Activated CD4-positive, alpha-beta T cell treated with anti-CD3 and anti-CD28 coated beads for 24 hours (primary cell): ENCODE measurements at places on chromosomes 11 and 22.

- no peak for DNase-seq
Measured at GRCh38 chr22:36760786-36761185, 15.1 kb downstream of the IFT27 start.

- DNase-seq: no peak
Measured at GRCh38 chr11:75700940-75701339, 16.7 kb upstream of the MOGAT2 start.

GRCh38 chr22:42613872-42614301 lies 796 bp downstream of the POLDIP3 start:
- no peak for DNase-seq

DNA sequence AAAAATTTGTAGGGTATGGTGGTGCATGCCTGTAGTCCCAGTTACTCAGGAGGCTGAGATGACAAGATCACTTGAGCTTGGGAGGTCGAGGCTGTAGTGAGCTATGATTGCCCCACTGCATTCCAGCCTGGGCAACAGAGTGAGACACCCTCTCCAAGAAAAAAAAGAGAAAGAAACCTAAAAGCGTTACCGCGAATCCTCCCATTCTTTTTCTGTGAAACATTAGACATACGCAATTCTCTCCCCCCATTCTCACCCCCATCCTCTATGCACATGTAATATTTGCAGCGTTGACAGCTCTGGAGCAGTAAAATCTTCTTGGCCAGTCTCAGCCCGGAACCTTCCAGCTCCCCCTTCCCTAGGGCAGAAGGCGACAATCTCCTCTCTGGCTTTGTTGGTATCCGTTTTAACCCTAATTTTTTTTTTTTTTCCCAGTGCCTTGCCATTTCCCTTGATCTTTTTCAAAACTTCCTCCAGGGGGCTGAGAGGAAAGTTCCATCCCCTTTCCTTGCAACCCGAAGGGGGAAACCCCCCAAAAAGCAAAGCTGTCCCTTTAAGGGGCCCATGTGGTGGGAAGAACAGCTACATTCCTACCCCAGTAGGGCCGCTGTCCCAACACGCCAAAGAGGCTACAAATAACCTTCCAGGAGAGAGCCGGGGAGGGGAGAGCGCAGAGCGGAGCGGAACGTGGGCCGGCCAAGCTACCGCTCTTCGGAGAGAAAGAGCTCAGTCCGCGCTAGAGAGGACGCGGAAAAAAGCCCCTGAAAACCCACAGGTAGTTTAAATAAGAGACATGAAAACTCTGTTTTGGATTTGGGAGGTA lies 1.9 kb downstream of the LRP4 start:
- DNase-seq: no peak

DNA sequence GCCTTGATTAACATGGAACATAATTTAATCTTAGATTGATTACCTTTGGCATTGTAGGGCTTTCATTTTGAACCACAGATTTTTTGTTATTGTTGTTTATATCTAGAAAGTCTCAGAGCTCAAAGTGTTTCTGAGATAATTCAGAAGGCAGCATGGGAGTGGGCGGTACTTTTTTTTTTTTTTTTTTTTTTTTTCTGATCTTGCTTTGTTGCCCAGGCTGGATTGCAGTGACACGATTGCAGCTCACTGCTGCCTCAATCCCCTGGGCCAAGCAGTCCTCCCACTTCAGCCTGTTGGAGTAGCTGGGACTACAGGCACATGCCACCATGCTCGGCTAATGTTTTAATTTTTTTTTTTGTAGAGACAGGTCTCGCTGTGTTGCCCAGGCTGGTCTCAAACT lies 21.5 kb downstream of the CAT start:
- DNase-seq: no peak

GRCh38 chr11:60753309-60753708 lies 3.4 kb upstream of the MS4A15 start:
- no peak for DNase-seq

DNA sequence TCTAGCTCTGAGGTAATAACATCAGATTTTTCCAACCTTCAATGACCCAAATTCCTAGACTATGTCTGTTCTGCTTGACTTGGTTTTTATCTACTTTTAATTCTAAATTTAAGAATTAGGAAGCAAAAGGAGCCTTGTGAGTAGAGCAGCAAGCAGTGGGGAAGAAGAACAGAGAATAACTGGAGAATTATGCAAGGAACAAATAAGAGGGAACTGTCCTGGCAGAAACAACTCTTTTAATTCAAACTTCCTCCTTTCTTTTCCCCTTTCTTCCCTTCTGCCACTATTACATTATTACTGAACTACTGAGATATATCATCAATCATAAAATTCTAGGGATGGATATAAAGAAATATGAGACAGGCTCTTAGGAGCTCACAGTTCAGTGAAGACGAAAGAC lies 276.1 kb downstream of the SBF2 start:
- DNase-seq: no peak

- DNase-seq: peak; percentile 41
Measured at GRCh38 chr11:46380340-46381047, 975 bp upstream of the MDK start.

DNA sequence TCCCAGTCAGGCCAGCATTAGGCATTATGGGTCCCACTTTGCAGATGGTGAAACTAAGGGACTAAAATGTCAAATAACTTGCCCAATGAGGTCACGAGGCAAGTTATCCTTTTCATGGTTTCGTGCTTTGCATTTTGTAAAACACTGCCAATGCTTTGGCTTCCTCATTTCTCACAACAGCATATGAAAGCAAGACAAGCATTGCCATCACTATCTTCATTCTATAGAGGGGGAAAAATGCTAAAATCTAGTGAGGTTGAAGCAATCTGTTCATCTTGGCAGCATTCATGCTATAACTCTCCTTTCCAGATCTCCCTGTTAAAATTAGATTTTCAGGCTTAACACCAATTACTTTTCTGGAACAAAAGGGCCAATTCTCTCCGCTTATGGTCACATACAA lies 14.8 kb downstream of the FAM181B start:
- no peak for DNase-seq

GRCh38 chr11:40287916-40288803 lies 1171.3 kb downstream of the LRRC4C start:
- DNase-seq: no peak

DNA sequence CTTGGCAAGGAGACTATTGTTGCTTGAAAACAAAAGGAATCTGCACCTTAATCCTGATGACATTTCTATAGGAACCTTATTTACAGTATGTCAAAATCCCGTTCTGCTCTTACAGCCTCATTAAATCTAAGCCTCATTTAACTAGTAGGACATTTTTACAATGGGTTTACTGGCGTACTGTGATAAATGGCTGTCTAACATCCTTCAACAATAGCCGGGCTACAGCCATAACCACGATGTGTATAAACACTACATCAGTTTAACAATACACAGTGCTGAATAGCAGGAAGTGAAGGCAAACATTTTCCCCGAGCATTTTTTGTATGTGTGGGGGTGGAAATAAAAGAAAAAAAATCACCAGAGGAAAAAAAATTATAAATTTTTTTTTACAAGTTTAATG lies 131.2 kb downstream of the ARL14EP start:
- DNase-seq: no peak

DNA sequence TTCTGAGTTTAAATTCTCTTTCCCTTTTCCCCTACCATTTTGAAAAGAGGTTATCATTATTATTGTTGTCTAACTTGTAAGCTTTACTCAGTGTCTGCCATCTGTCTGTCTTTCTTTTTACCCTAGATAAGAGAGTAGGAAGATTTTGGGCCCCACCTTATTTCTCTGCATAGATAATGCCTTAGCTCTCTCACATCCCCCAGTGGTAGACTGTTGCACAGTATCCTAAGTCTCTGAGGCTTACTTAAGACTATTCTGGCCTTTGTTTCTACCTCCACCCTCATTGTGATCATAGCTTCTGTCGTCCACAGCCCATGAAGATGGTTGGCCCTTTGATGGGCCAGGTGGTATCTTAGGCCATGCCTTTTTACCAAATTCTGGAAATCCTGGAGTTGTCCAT lies 3.6 kb upstream of the OR51L1 start:
- DNase-seq: no peak

DNA sequence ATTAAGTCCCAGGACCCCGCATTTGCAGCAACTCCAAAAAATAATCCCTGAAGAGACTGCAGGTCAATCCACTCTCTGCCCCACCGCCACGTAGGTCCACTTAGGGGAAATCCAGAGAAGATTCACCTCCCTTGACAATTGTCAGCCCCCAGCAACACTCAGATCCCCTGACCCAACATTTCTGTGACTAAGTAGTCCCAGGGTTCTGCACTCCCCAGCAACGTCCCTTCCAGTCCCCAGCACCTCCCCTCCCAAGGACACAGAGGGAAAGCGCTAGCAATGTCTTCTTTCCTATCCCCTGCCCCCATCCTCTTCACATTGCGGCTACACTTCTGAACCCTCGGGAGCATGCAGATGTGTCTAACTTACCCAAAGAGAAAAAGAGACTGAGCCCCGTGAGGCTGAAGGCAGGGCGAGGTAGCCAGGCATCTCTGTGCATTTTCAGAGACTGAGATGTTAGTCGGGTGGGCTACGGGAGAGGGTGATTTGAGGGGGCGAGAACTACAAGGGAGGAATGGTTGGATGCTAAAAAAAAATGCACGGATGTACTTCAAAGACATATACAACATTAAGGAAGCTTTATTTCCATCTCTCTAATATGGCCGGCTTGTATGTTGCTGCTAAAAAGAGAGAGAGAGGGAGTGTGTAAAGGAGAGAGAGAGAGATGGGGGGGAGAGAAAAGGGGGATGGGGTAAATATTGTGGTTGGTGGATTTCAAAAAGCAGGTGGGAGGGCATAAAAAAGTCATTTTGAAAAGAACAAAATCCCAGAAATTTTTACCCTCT lies at the start of gene SCN2B:
Gene SCN2B (minus strand): TSS at position 647 of the 785 bp plus-strand sequence. CDS start 208 bp downstream, at position 439.
- DNase-seq: no peak

DNA sequence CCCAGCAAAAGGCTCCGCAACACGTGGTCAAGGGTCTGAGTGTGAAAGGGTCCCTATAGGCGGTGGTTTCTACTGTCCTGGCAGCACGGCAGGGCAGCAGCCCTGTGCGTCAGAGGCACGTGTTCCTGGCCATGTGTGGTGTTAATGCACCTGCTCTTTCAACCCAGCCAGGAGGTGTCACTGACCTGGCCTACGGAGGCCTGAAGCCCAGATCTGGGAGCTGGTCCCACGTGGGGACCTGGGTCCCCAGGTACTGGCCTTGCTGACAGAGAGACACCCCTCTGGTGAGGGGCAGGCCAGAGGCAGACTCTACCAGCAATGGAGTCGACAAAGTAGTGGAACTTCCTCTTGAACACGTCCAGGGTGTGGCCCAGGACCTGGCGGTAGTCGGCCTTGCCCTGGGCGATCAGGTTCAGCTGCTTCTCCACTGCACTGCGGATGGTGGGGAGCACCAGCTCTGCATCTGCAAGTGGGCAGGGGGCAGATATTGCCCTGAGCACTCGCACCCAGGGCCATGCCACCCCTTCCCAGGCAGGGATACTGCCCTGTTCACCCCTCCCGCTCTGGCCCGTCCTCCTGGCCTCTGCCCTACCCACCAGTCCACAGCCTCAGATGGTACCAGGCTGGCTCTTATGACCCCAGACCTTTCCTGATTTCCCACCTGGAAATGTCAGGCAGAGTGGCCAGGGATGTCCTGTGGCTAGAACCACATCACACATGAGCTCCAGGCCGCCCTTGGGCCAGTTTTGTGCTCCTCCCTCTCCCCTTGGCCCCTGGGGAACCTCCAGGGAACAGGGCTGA lies 6.8 kb upstream of the PPM1F start:
- DNase-seq: no peak
